ENCODE measurements at places on chromosomes 16 and 17.

- DNase-seq = no peak
These were observed 157.9 kb downstream of the PITPNC1 start for GRCh38 chr17:67534941-67535340.

DNA sequence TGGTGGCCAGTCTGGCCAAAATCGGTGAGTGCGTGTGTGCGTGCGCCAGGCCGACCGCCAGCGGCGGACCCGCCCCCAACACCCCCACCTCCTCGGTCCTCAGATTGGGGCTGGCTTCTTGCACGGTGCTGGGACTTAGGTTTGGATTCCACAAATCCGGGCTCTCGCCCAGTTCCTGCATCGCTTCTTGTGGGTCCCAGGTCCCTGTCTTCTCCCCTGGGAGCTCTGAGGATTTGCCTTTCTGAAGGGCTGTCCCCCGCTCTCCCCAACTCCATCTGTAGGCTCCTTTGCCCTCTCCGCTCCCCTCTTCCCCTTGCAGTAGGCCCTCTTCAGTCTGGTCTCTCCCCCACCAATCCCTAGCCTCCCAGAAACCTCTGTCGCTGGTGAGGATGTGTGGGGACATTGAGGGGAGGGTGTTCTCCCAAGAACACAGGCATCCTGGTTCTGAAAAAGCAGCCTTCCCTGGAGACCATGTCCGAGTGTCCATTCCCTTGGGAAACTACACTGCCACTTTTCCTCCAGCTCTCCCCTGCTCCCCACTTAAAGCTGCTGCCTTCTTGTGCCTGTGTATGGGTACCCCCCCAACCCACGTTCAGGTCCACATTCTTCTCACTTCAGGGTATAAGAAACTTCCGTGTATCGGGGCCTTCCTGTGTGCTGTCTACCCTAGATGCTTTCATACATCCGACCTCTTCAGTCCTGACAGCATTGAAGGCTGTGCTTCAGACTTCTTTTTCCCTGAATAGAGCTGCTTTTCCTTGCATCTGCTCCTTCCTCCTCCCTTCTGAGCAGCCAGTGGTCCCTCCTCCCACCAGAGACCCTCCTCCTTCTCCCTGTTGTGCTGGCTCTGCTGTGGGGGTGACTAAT, 632 bp downstream of the SLC9A5 start:
- DNase-seq = no peak

DNA sequence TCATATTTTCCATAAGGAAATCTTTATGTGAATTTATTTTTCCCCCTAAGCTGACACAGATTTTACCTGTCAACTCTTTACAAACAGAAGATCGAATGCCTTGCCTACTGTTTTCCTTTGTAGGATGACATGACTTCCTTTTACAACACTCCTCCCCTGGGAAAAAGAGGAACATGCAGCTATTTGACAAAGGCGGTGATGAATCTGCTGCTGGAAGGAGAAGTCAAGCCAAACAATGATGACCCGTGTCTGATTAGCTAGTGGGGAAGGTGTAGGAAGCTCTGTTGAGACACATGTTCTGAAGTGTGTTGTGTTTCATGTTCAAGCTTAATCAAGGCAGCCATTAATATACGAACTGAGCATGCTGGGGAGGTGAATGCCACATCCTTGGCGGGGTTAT, 238.0 kb downstream of the PHKB start:
- no peak for DNase-seq

DNA sequence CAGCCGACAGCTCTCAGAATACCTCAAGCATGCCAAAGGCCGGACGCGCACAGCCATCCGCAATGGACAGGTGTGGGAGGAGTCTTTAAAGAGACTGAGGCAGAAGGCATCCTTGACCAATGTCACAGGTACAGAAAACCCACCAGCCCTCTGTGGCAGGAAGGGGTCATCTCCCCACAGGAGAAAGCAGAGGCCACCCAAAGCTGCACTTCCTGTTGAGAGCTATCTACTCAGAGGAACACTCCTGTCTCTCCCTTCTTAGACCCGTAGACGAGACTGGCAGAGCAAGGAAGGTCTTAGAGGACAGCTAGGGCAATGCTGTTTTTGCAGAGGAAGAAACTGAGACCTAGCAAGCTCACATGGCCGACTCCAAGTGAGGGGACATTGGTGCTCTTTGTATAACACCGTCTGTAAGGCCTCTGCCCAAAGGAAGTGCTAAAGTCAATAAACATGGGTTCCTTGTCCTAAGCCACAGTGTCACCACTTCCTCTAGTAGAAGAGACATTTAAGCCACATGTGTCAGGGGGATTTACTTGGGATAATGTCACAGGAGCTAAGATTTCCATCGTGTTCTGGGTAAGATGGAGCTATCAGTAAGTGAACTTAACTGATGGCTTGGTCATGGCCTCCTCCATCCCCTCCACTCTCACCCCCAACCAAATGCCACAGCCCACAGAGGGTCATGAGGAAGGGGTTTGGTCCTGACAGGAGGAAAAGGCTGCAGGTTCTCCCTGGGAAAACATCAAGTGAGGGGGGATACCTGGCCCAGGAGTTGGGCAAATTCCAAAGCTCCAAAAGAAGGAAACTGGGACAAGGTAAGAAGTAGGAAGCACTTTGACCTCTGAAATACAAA, 9.4 kb downstream of the LPO start:
- DNase-seq = no peak

GRCh38 chr16:83648347-83648746, 159.4 kb upstream of the HSBP1 start:
- DNase-seq = no peak

- DNase-seq = no peak
These were observed 8.2 kb upstream of the COL1A1 start for GRCh38 chr17:50209472-50210239.

DNA sequence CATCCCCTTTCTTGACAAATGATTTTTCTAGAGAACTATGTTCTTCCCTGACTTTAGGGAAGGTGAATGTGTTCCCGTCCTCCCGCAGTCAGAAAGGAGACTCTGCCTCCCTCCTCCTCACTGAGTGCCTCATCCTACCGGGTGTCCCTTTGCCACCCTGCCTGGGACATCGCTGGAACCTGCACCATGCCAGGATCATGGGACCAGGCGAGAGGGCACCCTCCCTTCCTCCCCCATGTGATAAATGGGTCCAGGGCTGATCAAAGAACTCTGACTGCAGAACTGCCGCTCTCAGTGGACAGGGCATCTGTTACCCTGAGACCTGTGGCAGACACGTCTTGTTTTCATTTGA, 7.4 kb downstream of the NAT9 start:
- DNase-seq = no peak

GRCh38 chr17:4180791-4181190, 37.8 kb downstream of the CYB5D2 start:
- no peak for DNase-seq

DNA sequence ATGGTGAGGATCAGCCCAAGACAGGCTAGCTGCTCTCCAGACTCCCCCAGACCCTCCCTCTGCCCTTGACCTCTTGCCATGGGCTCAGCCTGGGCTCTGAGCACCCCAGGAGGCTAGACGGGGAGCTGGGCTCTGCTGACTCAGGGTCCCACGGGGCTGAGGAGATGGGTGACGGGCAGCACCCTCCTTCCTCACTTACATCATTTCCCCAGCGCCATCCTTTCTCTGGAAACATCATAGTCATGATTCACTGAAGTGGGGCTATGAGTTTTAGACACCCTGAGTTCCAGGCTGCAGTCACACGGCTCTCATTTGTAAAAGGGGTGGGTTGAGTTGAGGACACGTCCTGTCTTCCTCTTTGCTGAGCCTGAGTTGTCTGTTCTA, 3.0 kb upstream of the ITGAX start:
- no peak for DNase-seq

DNA sequence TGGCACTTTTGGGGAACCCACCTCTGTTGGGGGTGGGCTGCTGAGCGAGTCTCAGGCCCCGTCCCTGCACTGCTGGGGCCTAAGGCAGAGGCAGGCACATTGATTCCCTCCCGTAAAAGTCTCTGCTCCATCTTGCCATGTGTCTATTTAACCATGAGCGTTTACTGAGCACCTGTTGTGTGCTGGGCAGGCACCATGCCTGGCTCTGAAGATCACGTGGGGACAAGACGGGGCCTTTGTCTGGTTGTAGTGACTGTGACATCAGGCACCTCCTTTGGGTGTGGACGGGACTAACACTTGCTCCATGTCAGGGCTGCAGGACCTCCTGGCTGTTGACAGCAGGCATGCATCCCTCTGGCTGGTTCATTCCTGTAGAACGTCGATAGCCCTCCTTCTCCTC, 204.7 kb upstream of the CIBAR2 start:
- no peak for DNase-seq

DNA sequence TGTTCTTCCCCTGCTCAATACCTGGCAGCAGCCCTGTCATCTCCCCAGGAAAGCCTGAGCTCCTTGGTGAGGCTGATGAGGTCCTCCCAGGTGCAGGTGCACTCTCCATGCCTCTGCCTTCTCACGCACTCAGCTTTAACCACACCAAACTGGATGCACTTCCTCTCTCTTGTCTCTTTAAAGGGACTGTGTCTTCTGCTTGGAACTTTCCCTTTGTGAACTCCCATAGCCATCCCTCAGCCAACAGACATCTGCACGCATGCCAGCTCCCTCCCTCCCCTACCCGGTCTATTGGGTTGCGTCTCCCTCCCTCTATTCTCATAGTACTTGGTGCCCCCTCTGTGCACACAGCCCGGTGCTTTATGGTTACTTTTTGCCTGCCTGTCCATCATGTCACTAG, 231.2 kb downstream of the MSI2 start:
- no peak for DNase-seq

DNA sequence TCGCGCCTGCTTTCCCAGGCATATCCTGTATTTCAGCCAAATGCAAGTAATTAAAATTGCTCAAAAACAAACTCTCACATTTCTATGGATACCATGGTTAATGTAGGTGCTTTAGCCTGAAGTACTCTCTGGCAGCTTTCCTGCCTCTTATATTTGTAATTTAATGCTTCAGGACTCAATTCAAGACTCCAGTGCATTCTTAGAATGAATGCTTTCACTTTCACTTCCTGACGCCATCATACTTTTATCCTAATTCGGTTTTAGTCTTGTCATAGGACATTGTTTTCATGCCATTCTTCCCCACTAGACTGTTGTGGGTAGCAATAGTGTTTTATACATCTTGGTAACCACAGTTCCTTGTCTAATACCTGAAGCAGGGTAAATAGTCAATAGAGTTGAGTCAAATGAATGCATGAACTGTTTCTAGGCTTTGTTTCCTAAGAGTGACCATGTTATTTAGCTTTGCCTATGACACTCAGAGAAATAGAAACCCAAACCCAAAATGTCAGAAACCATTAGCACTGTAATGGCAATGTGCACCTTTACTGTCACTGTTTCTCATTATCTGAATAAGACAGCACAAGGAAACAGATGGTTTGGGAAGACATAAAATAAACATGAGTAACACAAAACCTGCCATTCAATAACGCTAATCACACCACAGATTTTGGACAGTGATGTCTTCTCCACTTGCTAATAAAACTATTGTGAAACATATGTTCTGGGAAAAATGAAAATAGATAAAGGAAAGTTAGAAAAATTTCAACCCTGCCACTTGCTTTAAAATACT, 705.5 kb downstream of the CDH11 start:
- DNase-seq = no peak

DNA sequence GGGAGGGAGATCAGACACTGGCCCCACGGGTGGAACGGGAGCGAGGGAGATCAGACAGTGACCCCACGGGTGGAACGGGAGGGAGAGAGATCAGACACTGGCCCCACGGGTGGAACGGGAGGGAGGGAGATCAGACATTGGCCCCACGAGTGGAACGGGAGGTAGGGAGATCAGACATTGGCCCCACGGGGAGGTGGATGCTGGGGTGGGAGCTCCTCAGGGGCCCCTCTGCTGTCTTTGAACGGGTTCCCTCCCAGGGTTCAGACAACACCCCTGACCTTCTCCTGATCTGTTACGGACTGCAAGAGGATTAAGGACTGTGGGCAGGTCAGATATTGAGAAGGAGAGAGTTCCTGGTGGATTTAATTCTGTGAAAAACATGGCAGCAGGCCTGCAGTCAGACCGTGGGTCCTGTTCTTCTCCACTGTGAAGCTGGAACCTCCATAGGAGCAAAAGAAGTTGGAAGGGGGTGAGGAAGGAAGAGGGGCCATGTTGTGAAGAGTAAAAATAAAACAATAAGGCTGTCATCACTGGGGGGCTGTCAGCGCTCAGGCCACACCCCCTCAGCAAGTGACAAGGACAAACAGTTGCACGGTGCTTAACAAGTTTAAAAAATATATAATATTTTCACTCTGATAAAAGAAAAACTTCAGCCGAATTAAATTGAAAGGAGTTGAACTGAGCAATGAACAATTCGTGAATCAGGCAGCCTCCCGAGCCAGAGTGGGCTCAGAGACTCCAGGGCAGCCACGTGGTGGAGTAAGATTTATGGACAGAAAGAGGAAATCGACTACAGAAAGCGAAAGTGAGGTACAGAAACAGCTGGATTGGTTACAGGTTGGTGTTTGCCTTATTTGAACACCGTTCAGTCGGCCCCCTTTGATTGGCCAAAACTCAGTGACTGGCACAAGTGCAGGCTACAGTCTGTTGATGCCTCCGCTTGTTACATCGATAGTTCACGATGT, 348.7 kb upstream of the TNRC6C start:
- DNase-seq = no peak

DNA sequence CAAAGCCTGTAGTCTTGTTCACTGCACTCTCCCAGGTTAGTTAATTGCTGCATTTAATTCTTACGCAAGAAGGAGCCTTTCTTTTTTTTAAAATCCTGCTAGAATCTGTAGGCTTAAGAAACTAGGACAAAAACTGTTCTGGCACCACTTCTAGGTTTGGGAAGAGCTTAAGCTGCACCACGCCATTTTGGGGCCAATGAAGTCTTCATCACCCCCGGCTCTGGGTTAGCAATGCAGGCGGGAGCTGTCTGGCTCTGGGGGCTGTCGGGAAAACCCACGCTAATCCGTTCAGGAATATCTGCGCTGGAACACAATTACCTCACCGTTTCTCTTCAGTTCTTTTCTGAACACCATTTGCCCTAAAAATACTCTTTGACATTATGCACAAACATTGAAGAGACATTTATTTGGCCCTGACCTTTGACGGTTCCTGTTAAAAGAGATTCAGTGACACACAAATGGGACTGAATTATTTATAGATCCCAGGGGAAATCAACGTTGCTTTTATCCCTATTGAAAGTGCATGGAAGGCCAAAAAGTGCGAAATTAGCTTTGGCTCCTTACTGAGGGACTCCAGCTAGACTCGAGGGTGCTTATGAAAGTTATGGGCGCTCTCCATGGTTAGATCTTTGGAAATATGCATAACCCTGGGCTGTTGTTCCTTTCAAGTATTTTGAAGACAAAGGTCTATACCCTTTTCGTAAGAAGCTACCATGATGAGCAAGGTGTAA, 249.2 kb downstream of the HAPSTR1 start:
- no peak for DNase-seq

DNA sequence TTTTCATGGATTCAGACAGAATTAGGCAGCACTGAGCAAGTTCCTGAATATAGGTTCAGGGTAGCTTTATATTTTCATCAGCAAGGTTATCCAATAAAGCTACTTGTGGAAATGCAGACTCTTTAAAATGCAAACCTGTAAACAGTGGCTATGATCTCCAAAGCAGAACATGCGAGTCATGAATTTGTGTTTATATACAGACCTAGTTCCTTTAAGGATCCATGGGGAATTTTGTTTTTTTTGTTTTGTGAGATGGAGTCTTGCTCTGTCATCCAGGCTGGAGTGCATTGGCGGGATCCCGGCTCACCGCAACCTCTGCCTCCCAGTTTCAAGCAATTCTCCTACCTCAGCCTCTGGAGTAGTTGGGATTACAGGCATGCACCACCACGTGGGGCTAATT, 14.8 kb downstream of the CLEC16A start:
- no peak for DNase-seq
